ENCODE measurements at places on chromosomes 1 and 21.

DNA sequence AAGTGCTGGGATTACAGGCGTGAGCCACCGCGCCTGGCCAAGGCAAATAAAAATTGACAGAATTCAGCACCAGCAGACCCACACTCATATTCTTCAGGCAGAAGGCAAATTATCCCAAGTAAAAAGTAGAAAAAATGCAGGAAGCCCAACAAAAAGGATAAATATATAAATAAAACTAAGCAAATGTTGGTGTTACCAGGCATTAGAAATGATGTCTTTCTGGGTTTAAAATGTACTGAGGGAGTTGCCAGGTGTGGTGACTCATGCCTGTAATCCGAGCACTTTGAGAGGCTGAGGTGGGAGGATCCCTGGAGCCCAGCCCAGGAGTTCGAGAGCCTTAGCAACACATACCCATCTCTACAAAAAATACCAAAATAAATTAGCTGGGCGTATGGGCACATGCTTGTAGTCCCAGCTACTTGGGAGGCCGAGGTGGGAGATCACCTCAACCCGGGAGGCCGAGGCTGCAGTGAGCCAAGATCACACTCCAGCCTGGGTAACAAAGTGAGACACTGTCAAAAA lies 6.3 kb downstream of the INTS11 start:
- peak; percentile 67 for DNase-seq

GRCh38 chr1:217946511-217946910 lies 315.4 kb downstream of the SPATA17 start:
- no peak for DNase-seq

GRCh38 chr1:172914501-172915144 lies 136.1 kb downstream of the TNFSF18 start:
- no peak for DNase-seq

DNA sequence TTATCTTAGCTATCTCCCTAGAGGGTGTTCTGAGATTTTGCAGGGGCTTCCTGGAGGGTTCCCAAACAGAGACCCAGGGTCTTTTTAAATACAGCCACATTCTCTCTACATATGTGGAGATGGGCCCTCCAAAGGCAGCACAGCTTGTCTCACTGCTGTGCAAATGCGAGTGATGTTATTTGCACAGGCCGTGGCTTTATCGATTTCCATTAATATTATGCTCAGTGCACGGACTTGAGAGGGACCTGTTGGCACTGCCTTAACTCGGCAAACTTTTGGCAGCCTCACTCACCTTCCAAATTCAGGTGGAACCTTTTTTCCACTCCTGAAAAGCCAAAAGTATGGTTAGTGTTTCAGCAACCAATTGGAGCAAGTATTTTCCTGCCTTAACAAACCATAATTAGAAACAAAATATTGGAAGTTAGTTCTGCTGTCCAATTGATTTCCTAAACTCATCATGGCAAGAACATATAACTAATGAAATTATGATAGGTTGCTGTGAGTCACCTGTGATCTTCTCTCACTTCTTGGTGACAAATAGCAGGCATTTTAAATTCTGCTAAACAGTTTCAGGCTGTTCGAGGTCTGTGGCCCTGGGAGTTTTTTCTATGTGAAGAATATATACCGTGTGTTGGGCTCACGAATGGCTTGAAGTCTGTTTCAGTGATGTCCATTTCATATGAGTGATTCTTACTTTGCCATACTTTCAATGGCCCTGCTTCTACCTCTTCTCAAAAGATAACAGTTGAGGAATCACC lies 10.9 kb downstream of the LHX9 start:
- no peak for DNase-seq

- no peak for DNase-seq
Measured at GRCh38 chr1:185213091-185213490, 56.1 kb downstream of the SWT1 start.

DNA sequence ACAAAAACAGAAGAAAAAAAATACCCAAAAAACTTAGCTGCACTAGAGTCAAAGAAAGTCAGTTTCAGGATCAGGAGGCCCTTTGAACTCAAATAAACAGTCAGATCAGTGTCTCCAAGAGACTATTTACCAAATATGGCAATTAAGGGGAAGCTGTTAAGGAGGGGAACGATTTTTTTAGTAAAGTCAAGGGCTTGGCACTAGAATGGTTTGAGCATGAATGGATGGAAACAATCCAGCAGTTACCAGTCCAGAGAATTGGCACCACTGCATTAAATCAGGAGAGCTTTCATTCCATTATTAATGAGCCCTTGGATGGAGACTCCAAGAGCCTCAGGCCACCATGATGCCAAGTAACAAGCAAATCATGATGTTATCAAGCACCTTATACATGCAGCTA lies 7.2 kb downstream of the TRAPPC3 start:
- DNase-seq: no peak

DNA sequence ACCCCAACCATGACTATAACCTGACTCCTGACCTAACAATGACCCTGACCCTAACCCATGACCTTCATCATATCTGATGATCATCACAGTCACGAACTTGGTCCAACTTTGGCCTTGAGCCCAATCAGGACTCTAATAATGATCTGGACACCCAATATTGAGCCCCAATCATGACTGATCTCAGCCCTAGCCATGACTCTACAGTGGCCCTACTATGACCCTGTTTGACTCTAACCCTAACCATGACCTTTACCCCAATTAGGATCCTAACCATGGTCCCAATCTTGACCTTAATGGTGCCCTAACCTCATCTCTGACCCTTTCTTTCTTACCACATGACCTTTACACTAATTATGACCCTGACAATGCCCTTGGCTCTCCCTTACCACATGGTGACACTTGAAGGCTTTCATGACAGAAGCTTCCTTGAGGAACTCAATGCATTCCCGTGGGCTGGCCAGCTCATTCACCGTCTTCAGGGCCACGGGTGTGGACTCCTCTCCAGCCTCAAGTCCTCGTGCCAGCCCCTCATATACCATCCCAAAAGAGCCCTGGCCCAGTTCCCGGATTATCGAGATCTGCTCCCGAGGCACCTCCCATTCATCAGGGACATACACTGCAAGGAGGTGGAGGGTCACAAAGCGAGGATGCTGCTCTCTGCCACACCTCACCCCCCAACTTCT lies 16.2 kb downstream of the INSRR start:
- DNase-seq: no peak

- DNase-seq: no peak
Measured at GRCh38 chr1:18629659-18630510, 761 bp upstream of the PAX7 start.

- no peak for DNase-seq
Measured at GRCh38 chr1:84693785-84694184, 3.5 kb upstream of the SSX2IP start.

DNA sequence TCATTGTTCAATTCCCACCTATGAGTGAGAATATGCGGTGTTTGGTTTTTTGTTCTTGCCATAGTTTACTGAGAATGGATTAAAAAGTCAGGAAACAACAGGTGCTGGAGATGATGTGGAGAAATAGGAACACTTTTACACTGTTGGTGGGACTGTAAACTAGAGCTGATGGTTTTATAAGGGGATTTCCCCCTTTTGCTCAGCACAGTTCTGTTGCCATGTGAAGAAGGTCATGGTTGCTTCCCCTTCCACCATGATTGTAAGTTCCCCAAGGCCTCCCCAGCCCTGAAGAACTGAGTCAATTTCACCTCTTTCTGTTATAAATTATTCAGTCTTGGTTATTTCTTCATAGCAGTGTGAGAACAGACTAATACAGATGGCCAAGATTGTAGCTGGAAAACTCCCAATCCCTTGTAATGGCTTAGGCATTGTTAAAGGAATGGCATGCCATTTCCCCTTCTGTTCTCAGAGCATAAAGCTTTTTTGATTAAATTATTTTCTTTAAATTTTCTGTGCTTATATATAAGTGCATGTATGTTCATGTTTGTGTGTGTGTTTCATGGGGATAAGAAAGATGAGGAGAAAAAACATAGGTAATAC lies 144.8 kb downstream of the BACH1 start:
- no peak for DNase-seq

GRCh38 chr1:25688390-25689119 lies 72.0 kb downstream of the MAN1C1 start:
- DNase-seq: no peak

DNA sequence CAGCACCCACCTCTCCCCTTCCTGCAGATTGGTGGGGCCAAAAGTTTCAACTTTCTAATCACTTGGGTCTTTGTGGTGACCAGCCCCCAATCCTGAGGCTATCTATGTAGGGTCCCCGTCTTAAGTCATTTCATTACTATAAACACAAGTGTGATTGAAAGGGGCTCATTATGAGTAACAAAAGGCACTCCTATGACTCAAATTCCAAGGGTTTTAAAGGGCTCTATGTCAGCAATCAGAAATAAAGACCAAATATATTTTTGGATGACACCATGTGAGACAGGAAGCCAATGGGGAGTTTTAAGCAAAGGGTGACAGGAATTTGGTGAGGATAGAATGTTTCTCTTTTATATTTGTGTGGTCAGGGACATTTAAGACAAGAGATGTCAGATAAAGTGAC lies 6.2 kb downstream of the ERO1B start:
- DNase-seq: no peak

All from HS-27A (cell line).